ENCODE measurements at places on chromosomes 3 and 15. TPM values are rescaled to one million over a fixed set of nuclear protein-coding genes. Genes with fewer than 3 reads are reported as not detected.

- DNase-seq = no peak
These were observed 110.6 kb downstream of the DTWD1 start for GRCh38 chr15:49731187-49732099.

DNA sequence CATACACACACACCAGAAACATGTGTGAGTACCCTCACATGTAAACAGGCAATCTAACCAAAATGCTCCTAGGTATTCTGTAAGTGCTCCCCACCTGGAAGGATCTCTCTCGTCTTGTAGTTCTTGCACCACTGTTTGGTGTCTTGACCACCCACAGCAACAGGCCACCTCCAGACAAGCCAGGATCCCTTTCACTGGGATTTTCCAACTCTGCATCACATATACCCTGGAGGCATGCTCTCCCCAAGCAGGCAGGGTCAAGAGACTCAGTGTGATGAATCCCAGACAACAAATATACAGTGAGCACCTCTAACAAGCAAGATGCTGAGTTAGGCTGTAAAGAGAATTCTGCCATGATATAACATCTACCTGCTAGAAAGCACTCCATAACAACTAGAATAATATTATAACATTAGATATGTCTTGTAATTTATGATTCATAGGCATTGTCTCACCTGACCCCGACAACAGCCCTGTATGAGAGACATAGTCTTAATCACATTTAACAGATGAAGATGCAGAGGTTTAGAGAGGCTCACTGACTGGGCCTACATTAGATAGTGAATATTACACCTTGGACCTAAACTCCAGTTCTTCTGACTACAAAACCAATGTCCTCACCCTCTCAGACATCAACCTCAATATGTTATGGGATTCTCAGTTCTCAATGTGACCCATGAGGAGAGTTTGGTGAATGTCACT, 76.5 kb upstream of the BCL6 start:
- DNase-seq = no peak

- no peak for DNase-seq
These were observed 6.9 kb downstream of the CYFIP1 start for GRCh38 chr15:22973286-22973685.

- DNase-seq = no peak
These were observed 5.3 kb upstream of the DIS3L start for GRCh38 chr15:66288093-66288492.

DNA sequence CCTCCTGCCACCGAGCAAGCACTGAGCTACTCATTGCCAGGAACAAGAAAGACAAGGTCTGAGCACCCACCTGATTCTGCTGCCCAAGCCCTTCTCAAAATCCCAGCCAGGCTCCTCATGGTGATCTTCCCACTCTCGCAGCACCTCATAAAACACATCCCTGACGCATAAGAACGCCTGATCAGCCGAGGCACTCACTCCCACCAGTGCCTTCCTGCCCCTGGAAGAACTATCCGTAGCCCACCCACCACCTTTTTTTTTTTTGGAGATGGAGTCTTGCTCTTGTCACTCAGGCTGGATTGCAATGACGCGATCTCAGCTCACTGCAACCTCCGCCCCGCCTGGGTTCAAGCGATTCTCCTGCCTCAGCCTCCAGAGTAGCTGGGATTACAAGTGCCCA, 3.9 kb downstream of the CDAN1 start:
- no peak for DNase-seq

- DNase-seq = no peak
These were observed 246.5 kb upstream of the PEX5L start for GRCh38 chr3:180283251-180283650.

- no peak for DNase-seq
These were observed 146.3 kb downstream of the FMN1 start for GRCh38 chr15:33048255-33048654.

GRCh38 chr3:16692486-16693344, 87.5 kb upstream of the DAZL start:
- DNase-seq = no peak

- no peak for DNase-seq
These were observed 54.0 kb downstream of the POLQ start for GRCh38 chr3:121491683-121492320.

GRCh38 chr3:177230641-177231040, 33.4 kb upstream of the TBL1XR1 start:
- DNase-seq = no peak

- DNase-seq = no peak
These were observed 77.9 kb upstream of the CCNL1 start for GRCh38 chr3:157237886-157238285.

The SLC12A8 gene
- total RNA-seq = 0.70 TPM

The DAZL gene
- total RNA-seq = not detected

The SOX2 gene
- total RNA-seq = not detected

The SPESP1 gene
- 4.6 TPM for total RNA-seq
